ENCODE measurements at places on chromosomes 16 and 17.

DNA sequence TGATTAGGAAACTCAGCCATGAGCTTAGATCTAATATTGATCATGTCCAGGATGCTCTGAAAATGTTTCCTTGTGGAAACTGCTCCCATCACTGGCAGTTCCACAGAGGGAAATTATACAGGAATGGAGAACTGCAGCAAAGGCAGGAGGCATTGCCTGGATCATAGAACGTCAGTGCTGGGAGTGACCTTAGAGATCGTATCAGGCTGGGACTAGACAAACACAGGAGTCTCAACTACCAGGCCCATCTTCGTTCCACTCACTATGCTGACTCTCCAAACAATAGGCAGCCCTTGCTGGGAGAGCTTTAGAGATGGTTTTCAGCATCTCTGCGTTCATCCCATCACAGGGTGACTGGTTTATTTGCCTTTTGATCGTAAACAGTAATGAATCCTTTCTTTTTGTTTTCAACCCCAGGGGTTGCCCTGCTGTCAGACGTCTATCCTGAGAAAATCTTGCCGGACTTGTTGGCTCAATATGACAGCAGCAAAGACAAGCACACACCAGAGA is 130.3 kb downstream of the TANGO6 start:
- DNase-seq, result no peak

DNA sequence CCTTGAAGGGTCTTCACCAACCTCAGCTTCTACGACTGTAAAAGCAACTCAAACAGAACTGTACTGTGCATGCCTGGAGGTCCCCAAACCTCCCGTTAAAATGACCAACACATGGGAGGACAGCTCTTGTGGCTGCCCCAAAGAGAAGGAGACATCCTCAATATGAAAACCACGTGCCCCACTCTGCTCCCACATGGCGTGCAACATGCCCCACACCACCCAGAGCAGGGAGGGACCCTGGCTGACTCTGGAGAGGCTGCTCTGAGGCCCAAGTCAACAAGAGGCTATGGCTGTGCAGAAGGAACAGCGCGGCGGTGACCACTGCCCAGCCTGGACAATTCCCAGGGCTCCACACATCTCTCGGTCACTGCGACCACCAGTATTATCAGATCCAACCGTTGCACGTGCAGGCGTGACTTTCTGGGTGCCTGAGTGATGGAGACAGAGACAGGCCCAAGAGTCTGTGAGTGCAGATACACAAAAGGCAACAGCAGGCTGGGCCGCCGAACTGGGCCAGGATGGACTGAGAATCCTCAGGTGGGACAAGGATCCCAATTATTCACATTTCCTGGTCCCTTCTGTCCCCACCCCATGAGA is 1.4 kb downstream of the PLD6 start:
- DNase-seq, result no peak

DNA sequence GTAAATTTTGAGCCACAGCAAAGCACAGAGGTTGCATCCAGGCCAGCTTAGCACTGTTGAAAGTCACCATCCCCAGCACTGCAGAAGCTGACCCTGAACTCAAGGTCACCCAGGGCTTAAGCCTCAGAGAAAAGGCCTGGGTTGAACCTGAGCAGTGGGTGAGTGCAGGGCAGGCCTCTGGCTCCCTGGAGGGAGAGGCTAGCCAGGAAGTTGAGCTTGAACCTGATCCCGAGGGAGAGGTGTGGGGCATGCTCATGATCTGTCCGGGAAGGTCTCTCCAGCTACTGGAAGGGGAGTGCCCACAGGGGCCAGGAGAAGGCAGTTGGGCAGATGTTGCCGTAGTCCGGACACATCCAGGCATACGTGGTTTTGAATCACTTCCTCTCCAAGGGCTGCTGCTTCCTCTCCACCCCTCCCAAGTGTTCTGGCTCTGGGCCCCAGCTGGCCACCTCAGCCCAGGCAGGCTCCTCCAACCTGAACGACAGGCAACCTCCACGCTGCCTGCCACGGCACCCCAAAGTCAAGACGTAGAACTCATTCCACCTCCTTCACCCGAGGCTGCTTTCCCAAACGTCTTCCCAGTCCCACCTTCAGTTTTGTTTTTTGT is 18.4 kb downstream of the CARHSP1 start:
- peak; percentile 19 for DNase-seq

DNA sequence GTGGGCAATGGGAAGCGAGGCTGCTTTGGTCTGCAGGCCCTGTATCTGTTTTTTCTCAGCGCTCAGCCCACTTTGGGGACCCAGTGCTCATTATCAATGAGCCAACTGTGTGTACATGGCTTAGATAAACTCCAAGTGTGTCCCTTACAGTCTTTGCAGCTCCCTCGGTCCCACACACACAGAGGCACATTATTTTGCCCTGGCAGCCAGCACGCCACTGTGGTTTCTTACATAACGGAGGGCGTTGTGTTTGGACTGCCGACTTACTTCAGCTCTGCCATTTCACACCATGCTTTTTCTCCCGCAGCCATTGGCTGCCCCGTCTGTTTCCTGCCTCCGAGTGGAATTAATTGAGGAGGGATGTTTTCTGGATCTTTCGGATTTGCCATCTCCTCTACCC is 56.5 kb upstream of the CLEC18A start:
- DNase-seq, result no peak

- DNase-seq, result no peak
Measured at GRCh38 chr16:23104032-23104955, 45.0 kb downstream of the USP31 start.

- DNase-seq, result no peak
Measured at GRCh38 chr17:68396226-68397107, 60.8 kb downstream of the WIPI1 start.

DNA sequence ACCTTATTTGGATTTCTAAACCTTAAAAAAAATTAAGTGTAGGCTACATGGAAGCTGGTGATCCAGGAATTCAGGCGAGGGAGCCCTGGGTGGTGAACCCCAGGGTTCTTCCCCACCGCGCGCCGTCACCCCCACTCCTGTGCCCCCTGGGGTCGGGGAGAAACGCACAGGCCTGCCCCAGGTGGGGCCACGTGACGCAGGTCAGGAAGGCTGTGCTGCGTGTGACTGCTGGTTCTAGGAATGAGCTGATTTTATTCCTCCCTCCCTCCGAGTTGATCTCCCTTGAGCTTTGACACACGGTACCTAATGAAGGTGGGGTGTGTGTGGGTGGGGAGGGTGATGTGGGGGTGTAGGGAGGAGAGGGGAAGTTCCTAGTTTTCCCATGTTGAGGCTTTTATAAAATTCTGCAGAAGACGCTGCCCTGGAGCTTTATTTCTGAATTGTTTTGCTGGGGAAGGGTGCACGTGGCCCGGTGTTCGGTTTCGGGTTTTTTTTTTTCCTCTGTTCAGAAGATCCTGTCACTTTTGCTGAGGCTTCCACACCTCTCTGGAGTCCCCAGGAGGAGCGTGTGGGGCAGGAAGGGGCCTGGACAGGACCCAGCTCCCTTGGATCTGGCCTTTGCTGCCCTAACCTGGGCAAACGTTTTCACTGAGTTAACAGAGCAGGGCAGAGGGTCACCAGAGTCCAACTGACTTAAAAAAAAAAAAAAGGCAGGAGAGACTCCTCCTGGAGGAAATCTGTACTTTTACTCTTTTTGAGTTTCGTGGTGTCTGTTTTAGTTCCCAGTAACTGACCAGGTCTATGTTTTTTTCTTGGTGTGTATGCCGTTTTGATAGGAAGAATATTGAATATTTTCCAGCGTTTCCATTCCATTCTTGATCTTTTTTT is 55.8 kb upstream of the GSE1 start:
- DNase-seq, result no peak

- DNase-seq, result no peak
Measured at GRCh38 chr17:7997186-7997585, 5.2 kb upstream of the GUCY2D start.

- no peak for DNase-seq
Measured at GRCh38 chr16:9139965-9140364, 48.5 kb downstream of the HAPSTR1 start.

DNA sequence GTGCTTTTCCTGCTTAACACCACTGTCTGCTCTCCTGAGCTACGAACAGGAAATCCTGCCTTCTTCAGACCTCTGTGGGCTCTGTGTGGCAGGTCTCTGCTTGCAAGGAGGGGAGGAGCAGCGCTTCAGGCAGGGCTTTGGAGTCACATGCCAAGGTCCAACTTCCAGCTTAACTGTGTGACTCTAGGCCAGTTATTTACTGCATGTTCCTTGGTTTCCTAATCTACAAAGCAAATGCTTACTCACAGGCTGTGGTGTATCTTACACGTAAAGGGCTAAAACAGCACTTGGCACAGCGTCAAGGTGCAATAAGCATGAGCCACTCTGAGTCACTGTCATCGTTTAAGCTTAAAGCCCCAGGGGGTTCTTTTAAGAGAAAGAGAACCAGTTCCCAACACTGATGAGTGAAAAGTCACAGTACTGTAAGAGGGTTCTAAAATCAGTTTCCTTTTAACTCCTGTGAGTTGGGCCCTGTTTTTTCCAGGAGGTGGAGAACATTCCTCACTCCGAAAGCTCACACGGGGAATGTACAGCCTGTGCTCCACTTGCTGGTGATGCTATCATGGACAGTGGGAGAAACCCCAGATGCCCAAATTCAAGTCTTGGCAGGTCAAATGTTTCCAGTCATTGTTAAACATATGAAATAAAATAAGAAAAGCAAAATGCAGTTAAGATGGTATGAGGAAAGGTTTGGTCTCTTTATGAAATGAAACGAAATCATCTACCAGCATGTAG is 54.1 kb upstream of the BCAR1 start:
- no peak for DNase-seq

- DNase-seq, result no peak
Measured at GRCh38 chr17:41322094-41322902, 6.8 kb upstream of the KRTAP17-1 start.

- DNase-seq, result no peak
Measured at GRCh38 chr17:60156746-60157145, 7.0 kb downstream of the CA4 start.

GRCh38 chr16:11630046-11630767 is 38.0 kb upstream of the SNN start:
- no peak for DNase-seq

DNA sequence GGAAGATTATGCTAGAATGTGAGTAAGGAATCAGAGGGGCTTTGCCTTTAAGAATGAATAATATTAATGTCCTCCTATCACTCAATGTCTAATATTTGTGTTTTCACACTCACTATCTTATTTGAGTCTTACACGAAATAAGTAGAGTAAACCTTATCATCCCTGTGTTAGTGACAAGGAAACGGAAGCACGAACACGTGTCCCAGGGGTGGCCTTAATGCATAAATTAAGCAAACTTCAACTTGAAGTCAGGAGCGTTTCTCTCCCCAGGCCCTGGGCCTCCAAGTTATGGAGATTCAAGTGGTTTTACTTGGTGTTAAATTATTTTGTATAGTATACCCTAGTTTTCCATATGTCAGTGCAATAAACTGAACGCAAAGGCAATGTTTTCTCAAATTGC is 96.0 kb downstream of the WDR59 start:
- no peak for DNase-seq

- no peak for DNase-seq
Measured at GRCh38 chr17:1710807-1711553, 803 bp upstream of the TLCD2 start.

DNA sequence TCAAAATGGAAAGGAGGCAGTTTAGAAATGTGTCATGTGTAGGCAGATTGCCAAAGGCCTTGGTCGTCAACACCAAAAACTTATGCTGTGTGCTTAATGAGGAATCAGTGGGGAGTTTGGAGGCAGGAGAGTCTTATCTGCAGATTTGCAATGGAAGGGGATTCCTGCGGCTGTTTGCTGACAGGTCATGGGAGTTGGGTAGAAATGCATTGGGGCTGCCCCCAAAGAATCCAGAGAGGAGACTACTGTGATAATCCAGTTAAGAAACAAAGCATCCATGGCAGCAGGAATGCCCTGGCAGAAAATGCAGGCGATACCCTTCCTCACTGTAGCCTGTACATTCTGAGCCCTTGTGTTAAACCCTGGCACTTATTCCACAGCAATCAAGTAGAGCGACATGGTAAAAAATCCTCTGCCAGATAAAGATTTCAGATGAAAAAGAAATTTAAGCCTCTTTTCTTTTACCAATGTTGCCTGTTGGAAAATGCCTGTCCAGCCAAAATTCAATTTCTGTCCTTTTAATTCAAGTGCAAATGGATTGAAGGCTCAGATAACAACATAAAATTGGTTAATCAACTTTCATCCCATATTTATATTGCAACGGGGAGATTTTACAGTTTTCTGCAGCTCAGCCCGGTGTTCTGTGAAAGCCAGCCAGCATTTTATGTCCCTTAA is 491.0 kb upstream of the CDH5 start:
- DNase-seq, result no peak

GRCh38 chr17:55632236-55632635 is 90.4 kb downstream of the TMEM100 start:
- no peak for DNase-seq

GRCh38 chr16:11851294-11852091 is at the start of gene RSL1D1:
TSS of gene RSL1D1 (minus strand) at chr16:11851542. CDS start at chr16:11851512, 30 bp downstream.
- DNase-seq, result peak; percentile 92

GRCh38 chr17:19318611-19319010 is 43.9 kb downstream of the B9D1 start:
- no peak for DNase-seq

DNA sequence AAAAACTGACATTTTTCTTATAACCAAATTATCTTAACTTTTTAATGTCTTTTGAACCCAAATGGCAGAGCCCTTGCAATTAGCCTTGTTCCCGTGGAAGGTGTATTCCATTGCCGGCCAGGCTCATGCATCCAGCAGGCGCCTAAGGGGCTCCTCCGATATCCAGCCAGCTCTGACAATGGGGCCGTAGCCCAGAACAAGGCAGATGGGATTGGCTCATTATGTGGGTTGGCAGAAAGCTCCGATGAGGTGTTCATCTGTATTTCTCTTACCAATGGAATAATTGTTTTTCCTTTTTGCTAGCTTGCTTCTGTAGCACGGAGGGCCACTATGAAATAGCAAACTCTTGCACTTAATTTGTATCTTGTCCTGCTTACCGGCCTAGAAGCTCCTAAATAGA is 208.2 kb upstream of the CHMP6 start:
- no peak for DNase-seq

- no peak for DNase-seq
Measured at GRCh38 chr16:25700547-25700946, 8.8 kb downstream of the HS3ST4 start.

DNA sequence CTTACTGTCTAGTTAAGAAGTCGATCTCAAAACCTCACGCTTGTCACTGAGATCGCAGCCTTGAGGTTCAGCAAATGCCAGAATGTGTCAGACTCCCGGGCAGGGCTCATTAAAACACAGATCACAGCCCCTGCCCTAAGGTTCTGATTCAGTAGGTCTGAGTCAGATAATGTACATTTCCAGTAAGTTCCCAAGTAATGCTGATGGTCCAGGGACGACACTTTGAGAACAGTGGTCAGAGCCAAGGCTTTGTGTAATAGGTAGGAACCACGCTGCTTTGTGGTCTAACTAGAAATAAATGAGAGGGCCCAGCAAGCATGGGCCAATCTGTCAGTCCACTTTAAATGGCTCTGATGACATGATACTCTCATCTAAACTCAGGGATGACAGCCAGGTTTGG is 228.6 kb downstream of the ZFHX3 start:
- DNase-seq, result no peak
